ENCODE measurements at places on chromosomes 1 and 21.
A peak's percentile ranks its signal among the peaks of the same experiment; 100 is the strongest.

DNA sequence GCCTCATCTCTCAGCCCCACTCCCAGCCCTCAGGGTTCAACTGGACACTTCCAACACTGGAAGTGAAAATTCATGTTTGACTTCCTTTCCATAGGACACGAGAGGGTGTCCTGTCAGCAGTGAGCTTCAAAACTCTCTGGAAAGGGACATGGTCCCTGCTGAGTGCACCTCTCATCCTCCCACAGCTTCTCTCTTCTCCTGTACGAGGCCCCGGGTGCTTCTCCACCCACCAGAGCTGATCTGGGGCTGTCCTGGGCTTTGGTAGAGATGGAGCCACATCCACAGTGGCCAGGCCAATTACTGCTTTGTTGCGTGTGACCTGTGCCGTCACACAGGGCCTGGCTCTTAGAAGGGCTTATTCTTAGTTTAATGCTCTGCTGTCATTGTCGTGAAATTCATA is 182.3 kb downstream of the RRAGC start:
- no peak for DNase-seq

DNA sequence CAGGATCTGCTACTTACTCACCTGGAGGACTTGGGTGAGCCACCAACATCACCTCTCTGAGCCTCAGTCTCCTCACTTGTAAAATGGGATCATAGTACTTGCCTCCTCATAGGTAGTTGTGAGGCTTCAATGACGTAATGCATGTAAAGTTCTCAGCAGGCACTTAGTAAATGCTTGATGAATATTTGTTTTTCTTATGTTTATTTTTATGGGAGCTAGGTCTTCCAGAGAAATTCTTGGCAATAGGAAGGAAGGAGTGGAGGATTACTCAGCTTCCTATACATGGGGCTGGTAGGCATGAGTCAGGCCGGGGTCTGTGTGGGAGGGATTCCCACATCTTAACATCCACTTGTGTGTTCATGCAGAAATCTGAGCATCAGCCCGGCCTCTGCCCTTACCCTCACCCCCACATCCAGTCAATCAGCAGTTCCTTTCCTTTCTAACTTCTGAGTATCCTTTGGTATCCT is 95.4 kb upstream of the USP24 start:
- DNase-seq, result no peak

- no peak for DNase-seq
Observed at GRCh38 chr1:109047339-109047738, 5.4 kb upstream of the WDR47 start.

GRCh38 chr1:234093741-234094140 is 189.3 kb downstream of the SLC35F3 start:
- no peak for DNase-seq

- no peak for DNase-seq
Observed at GRCh38 chr1:18970762-18971161, 14.3 kb upstream of the IFFO2 start.

GRCh38 chr1:7754234-7754633 is 16.9 kb upstream of the VAMP3 start:
- DNase-seq, result no peak

DNA sequence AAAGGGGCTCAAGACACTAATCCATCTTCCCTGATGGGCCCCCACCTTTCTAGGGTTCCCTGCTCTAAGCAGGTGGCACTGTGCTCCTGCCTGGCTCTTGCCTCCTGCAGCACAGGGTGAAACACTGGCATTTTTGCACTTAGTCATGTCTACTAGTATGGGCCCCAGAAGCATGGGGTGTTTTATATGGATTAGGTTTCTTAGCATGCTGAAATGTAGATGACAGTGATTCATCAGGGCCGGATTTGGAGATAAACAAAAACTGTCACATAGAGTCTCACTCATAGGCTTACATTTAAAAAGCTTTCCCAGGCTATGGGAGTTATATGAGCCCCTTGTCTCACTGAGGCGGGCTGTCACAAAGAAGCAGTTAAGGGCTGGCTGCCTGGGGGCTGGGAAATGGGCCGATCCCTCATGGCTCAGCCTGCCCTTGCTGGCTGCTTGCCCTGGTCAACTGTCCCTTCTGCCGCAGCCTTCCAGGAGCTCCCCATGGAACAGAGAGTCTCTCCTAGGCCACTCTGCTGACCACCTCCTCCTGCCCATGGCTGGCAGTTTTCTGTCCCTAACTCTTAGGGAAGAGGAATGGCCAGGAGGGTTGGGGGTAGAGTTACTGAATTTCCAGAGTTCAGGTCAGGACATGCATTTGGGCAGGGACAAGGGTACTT is 6.5 kb downstream of the GALNT2 start:
- DNase-seq, result no peak

- DNase-seq, result no peak
Observed at GRCh38 chr21:37292941-37293340, 25.8 kb upstream of the VPS26C start.

- DNase-seq, result peak; percentile 63
Observed at GRCh38 chr1:53585129-53585528, 125.9 kb downstream of the DMRTB1 start.

DNA sequence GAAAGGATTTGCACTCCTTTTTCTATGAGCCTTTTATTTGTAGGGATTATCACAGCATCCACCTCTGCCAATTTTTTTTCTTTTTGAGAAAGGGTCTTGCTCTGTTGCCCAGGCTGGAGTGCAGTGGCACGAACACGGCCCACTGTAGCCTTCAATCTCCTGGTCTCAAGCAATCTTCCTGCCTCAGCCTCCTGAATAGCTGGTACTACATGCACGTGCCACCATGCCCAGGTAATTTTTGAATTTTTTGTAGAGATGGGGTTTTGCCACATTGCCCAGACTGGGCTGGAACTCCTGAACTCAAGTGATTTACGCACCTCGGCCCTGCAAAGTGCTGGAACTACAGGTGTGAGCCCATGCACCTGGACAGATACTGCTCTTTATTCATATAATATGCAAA is 2.1 kb downstream of the SAMSN1 start:
- no peak for DNase-seq

DNA sequence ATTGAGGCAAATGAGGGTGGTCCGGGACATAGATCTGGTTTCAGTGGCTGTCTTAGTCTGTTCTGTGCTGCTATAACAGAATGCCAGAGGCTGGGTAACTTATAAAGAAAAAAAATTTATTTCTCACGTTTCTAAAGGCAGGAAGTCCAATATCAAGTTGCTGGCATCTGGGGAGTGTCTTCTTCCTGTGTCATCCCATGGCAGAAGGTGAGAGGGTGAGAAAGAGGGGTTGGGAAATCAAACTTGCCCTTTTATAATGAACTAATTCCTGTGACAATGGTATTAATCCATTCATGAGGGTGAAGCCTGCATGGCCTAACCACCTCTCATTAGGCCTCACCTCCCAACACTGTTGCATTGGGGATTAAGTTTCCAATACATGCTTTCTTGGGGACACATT is 3.7 kb upstream of the FGGY start:
- DNase-seq, result no peak

DNA sequence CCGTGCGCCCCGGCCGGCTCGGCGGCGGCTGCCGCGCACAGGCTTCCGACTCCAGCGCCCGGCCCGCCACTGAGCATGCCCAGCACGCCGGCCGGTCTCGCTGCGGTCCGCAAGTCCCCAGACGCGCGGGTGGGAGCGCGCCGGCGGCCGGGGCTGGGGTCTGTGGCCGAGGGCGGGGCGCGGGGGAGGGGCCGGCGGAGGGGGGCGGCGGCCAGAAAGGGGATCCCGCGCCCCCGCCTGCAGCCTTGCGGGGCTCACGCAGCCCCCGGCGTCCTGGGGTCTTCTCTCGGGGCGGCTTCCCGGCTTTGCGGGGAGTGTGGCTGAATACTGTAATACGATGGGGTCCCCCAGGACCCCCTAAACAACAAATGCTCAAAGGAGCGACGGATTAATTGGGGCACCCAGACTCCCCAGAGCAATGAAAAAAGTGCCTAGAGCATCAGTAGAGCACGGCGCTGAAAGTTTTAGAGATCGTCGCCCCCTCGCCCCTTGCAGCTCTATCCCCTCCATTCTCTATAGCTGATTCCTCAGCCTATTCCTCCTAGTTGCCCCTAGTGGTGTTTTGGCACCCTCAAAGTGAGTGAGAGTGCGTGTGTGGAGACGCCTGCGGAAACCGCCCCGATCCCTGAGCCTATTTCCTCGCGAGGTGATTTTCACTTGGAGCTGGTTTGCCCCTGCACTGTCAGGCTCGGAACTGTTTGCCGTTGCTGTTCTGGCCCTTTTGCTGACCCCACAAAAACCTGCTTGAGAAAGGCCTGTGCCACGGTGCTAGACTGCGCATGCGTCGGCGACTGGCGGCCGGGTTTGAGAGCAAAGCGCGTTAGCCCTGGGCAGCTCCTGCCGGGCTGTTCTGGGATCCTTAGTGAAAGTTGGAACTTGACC is at the start of gene VAV3:
TSS of gene VAV3 (minus strand) at position 71 of the 882 bp plus-strand sequence. CDS start 311 bp downstream, outside the sequence.
- DNase-seq, result peak; percentile 76

DNA sequence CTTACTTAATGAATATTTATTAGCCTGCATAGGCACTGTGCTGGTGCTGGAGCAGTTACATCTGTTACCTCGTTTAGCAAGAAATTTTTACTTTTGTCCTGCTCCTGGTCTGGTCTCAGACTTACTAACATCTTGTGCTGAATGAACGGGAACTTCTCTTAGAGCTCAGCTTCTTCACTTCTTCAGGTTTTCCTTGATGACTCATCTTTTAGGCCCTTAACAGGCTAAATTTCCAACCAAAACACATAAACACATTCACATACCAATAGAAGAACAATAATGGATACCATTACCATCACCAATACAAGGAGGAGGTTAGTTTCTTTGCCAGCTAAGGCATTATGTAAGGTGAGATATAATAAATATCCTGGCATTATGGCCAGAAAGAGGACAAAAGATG is 68.9 kb downstream of the IFI44 start:
- DNase-seq, result no peak

DNA sequence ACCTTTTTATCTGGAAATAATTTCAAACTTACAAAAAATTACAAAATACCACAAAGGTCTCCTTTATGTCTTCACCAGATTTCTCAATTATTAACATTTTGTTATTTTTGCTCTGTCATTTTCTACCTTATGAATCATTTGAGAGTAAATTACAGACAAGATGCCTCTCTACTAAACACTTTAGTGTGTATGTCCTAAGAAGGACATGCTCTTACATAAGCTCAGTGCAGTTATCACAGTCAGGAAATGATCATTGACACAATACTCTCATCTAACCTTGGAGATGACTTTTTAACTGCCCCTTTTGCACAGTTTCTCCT is 378.9 kb upstream of the RUNX1 start:
- no peak for DNase-seq
